ENCODE measurements at places on chromosomes 2 and 18.

DNA sequence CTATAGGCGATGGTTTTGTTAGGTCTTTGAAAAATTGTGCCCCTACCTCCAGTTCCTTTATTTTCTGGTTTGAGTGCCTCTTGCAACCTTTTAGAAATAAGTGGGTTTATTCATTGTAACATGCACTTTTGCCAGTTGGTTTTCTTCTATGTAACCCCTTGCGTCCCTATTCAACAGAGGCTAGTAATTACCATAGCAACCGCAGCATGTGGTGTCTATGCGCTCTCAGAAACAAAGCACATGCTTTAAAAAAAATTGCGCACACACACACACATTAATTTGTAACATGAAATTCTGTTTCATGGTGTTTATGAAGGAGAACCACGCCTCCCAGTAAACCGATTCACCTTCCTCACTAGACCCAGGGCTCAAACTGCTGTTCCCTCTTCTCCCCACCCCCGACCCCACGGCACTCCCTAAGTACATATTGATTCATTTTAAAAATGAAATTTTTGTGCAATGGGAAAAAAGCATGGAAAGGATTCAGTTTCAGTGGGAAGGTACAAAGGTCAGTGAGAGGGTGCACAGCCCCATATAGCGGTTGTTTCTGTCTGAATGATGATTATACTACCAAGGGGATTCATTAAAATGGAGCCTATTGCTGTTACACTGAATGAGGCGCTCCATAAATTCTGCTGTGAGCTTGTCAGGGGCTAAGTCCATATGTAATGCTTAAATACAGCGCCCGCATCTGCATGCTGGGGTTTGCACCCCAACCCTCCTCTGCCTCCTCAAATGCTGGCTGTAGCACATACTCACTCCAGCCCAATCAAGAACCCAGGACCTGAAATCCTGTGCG lies 206.9 kb downstream of the ICOS start:
- no peak for DNase-seq

DNA sequence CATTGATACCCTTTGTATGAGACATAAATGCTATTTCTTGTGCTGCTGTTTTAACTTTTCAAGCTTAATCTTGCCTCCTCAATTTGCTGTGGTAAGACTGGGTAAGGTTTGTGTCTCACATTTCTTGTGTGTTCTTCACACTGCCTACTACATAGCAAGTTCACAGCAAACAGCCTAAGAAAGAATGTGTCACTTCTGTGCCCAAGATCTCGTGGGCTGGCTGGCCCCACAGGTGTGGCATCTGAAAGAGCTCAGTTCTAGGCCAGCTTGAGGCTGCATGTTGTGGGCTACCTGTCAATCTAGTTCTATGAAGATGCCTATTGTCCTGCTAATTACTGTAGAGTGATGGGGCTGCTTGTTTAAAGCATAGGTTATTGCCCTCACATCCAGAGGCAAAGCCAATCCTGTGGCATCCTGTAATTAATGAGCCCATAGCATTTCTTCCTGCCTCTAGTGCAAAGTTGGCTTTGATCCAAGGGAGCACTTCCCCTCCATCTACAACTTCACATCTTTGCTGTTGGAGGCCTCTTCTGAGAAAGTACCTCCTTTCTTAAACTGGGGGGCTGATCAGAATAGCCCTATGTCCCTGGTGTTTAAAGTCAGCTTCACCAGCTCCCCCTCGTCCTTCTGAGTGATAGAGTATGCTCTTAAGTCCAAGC lies 40.9 kb upstream of the ASPRV1 start:
- no peak for DNase-seq

DNA sequence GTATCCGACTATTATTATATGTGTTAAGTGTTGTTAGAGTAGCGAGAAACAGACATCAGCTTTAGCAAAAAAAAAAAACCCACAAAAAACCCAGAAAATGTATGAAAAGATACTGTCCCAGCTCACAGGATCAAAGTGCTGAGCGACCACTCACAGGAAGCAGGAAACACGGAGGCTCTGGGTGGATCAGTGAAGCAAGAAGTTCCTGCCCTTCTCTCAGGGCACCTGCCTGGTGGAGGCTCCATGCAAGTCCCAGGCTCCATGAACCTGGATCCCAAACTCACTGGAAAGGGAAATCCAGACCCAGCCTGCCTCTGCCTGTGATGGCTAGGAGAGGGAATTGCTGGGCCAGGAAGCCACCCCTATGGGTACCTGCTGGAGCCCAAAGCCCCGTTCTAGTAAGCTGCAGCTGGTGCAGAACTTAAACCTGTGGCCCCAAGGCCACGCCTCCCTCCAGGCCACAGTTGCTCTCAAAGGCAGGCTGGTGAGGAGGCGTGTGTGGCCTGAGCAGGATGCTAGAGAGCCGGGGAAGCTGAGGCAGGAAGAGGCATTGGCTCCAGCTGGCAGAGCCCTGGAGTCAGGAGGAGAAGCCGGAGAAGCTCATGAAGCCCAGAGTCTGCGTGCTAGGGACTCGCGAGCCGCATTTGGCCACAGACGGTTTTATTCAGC lies 63.5 kb upstream of the TAF1B start:
- DNase-seq = no peak

GRCh38 chr18:7855028-7855427 lies 287.9 kb downstream of the PTPRM start:
- no peak for DNase-seq

DNA sequence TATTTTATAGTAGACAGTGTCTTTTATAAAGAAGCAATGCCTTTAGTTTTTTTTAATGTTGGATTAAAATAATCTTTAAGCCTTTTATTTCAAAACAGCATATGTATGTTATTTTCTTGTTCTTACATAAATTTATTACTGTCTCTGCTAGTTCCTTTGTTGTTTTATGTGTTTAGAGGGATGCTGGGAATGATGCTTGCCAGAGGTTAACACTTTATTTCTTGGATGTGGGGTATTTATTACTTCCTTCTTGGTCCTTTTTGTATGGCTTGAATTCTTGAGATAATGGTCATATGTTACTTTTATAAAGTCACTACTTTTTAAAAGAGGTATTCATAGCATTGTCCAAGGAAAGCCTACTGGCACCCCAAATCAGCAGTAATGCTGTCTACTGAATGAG lies 63.1 kb downstream of the ANKRD12 start:
- no peak for DNase-seq

GRCh38 chr2:86645752-86646151 lies 22.1 kb upstream of the RNF103 start:
- no peak for DNase-seq

DNA sequence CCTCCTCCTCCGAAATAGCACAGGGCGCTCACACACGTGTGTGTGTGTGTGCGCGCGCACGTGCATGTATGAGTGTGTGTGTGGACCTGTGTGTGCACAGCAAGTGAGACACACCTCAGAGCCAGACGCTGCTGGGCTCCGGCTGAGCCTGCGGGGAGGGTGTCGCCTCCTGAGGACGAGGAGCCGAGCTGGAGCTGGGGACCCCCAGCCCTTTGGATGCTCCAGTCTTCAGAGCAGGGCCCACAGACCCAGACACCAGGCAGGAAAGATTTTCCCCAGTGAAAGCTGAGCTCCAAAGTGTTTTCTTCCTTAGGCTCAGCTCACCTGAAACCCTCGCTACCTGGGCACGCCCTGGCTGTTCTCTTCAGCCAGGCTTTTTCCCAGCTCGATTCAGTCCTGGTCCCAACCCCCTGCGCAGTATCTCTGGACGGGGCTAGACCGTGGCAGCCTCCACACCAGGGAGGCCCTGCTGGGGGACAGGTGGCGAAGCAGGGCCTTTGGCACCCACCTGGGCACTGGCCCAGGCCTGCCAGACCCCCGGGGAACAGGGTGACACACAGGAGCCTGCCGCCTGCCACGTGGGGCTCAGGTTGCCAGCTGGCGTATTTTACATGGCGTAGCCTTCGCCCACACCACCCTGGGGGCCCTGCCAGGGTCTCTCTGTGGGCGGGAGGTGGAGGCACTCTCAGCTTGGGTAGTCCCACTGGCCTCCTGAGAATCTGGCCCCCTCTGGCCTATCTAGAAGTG lies 36.2 kb downstream of the PDIA6 start:
- DNase-seq = no peak

DNA sequence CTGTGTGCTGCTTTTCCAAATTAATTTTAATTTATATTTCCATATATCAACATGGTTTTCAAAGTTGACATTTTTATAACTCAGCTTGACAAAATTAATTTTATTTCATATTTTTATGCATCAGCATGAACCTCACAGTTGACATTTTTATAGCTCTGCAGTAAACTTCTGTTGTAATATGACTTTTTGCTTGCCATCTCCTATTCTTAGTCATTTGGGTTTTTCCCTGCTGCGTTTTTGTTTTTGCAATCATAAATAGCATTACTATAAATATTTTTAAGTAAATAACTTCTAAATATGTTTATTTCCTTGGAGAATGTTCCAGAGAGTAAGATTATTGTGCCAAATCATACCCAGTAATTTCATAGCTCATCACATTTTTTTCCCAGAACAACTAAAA lies 21.0 kb upstream of the L3MBTL4 start:
- DNase-seq = no peak

- DNase-seq = no peak
These were observed 27.1 kb upstream of the ODC1 start for GRCh38 chr2:10475221-10475722.

- DNase-seq = no peak
These were observed 2.5 kb downstream of the DCC start for GRCh38 chr18:52342456-52342855.

Measured in cerebellar nuclear complex (tissue), 1 donor.